ENCODE measurements at places on chromosomes 16 and 17. TPM values are rescaled to one million over a fixed set of nuclear protein-coding genes. Genes with fewer than 3 reads are reported as not detected.

GRCh38 chr17:47286198-47286914, 32.7 kb downstream of the ITGB3 start:
- DNase-seq = no peak

DNA sequence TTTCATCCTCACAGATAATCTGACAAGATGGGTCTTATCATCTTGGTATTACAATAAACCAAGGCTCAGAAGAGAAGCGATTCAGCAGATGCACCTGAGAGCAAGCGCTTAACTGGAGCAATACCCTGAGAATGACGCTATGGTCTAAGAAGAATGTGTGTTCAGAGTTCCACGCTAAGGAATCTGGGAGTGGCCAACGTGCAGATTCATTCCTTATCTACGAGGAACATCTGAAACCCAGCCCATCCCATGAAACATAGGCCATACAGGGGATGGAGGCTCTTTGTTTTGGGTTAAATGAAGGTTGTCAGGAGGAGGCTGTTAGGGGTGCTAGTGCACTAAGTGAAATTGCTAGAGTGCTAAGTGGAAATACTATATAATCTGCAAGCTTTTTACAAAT, 28.5 kb upstream of the KDM8 start:
- no peak for DNase-seq

The TMC5 gene
- 0.27 TPM for total RNA-seq

The CCL1 gene
- total RNA-seq = not detected

The CDR2 gene
- total RNA-seq = 34.7 TPM

Measured in aorta (tissue), 5 donors.